ENCODE measurements at places on chromosomes 2 and 18. TPM values are rescaled to one million over a fixed set of nuclear protein-coding genes. Genes with fewer than 3 reads are reported as not detected.

DNA sequence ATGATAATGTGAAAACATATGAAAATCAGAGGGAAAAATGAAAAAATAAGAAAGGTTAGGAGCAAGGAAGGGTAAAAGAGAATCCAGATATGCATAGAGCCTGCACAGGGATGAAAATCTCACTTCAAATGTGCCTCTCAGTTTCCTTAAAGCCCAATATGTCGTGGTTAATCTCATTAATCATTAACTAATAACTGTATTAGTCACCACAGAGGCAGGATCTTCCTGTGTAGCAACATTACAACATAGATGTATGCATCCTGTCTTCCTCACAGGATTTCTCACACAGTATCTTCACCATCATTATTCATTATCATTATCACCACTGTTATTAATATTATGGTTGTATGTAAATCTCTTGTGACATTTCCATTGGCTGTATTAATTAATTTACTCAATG lies 361.2 kb upstream of the SOX11 start:
- DNase-seq: no peak

- no peak for DNase-seq
Measured at GRCh38 chr2:211649331-211649730, 889.3 kb downstream of the ERBB4 start.

The GAL3ST2 gene
- total RNA-seq: not detected

The COL5A2 gene
- total RNA-seq: 21.0 TPM

The GKN1 gene
- total RNA-seq: not detected

DNA sequence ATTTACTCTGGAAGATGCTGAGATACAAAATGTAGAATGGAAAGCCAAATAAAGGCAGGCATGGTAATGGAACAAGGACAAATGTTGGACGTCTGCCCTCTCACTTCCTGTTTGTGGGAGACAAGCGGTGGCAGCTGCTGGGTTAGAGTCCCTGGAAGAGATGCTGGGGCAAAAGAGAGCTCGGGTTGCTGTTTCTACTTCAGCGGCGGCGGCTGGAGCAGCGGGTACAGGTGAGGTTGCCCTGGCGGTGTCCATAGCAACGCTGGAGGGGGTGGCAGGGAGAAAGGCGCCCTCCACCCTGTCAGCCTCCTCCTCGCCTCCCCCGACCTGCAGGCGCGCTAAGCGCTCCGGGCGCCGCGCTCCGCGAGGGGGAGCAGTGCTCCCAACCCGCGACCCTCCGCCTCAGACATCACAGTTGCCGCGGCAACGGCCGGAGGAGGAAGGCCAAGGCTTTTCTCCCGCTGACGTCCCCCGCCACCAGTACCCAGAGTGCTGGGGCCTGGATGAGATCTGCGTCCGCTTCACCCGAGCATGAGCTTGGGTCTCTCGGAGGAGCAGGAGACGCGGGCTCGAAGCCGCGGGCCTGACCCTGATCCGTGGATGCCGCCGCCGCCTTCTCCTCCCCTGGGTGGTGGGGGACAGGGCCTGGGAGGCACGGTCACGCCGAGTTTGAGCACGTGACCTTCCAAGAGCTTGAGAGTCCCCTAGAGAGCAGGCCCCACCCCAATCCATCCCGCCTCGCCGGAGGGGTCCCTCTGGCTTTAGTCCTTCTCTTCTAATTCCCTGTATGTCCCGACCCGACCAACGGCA lies 65.6 kb downstream of the NOL4 start:
- DNase-seq: peak; percentile 20

DNA sequence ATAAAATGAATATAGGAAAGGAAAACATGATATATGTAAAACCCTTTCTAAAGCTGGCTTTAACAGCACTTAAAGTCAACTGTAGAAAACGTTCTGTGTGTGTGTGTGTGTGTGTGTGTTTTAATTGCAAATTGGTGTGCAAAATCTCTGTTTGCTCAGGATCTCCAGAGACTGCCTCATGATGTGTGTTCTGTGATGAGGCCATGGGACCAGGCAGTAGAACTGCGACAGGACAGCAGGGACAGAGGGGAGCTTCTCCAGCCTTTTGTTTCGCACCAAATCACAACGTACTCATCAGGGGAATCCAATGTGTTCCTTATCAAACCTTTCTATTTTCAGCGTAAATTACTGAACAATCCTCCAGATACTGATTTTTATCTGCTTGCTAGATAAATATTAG lies 66.7 kb downstream of the NXPH2 start:
- DNase-seq: no peak

DNA sequence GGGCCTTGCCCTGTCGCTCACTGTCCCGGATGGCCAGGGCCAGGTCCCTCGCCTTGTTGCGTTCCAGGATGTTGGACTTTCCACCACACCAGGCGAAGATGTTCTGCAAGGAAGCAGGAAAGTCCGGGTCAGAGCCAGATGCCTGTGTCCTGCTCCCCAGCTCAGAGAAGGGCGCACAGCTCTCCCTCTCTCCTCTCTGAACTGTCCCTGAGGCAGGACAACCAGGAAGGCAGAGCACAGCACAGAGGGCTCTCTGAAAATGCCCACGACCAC lies 11.0 kb downstream of the CAPG start:
- DNase-seq: no peak

DNA sequence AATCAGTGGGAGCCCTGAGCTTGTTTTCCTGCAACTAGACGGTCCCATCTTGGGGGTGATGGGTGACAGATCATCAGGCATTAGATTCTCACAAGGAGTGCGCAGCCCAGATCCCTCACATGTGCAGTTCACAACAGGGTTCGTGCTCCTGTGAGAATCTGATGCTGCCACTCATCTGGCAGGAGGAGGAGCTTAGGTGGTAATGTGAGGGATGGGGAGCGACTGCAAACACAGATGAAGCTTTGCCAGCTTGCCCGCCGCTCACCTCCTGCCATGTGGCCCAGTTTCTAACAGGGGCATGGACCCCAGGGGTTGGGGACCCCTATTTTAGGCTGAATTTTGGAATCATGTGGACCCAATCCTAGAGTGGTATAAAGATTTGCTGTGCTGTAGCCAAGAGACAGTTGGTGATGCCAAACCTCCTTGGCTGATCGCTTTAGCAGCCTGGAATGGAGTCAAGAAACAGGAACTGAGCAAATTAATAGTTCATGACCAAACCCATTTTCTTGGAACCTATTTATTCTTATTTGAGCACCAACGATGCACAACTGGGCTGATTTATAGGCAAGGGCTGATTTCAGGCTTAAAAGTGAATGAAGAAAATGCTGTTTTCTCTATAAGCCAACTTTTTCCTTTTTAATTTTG lies 25.7 kb downstream of the LPIN1 start:
- DNase-seq: no peak

- no peak for DNase-seq
Measured at GRCh38 chr2:129374452-129374851, 605.0 kb upstream of the RAB6C start.

DNA sequence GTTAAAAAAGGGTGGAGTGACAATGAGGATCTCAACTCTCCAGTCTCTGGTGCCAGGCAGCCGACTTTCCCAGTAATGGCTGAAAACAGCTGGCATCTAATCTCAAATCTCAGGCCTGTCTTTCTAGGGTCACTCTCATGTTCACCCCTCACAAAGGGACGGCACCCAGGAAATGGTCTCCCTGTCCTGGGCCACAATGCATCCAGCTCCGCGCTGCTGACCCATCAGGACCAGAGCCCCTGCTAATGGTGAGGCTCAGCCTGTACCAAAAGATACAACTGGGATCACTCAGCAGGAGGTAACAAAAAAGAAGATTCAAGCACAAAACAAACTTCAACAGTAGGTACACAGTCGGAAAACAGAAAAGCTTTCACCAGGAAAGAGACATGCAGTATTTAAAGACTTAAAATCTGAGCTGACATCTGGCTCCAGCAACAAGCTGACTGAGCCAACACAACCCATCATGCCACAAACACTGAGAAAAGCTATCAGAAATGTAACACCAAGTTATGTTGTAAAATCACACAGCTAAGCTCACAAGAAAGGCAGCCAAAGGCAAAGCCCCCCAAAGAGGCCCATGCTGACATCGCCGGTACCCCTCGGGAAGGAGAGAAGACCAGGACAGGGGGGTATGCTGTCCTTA lies 13.6 kb upstream of the KIDINS220 start:
- DNase-seq: no peak

DNA sequence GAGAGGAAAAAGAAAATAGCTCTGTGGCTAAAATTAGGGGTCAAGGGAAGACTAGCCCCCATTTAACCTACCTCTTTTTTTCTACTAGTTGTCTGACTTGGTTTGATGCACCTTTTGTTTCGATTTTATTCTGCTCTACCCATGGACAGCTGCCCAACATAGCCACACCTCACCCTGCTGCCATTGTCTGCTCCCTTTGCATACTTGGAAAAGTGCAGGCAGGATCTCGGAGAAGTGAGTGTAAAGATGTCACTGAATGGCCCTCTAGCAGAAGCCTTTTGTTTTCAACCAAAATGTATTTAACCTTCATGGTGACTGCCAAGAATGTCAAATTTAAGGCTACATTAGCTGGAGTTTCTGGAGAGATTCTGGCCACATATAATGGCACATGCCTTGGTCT lies 62.9 kb downstream of the SETBP1 start:
- no peak for DNase-seq

DNA sequence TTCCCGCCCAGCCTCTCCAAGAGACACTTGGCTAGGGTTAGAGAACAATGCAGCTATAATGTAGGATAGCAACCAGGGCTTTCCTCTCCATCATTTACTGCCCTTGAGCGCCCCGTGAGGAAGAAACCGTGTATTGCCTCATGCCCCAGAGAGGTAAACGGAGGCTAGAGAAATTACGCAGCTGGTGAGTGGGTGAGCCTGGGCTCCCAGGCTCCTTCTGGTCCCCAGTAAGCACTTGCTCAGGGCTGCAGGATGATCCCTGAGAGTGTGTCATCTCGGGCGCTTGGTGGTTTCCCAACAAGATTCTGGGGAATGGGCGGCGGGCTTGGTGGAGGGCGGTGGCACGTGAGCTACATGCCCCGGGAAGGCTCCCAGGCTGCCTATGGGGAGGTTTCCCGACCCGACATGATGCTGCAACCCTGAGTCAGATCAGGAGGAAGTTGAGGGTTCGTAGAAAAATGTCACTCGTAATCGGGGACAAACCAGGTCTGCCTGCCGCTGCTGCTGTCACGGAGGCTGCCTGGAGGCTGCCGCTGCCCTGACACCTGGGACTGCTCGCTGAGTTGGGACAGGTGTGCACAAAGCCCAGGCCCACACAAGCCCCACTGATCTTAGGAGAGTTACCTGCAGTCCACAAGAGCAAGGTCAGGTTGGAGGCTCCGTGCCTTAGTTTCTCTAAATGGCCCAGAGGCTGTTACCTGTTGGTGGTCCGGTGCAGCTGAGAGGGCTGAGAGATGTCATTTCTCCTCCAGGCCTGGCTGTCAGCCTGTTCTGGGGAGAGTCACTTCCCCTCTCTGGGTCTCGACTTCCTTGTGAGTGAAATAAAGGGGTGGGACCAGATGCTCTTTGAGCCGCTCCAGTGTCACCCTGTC lies at the start of gene GPR55:
TSS of gene GPR55 (minus strand) at position 773 of the 872 bp plus-strand sequence. CDS start 14,280 bp downstream, outside the sequence.
- DNase-seq: no peak

GRCh38 chr2:149169656-149170055 lies 131.2 kb downstream of the LYPD6B start:
- DNase-seq: no peak

DNA sequence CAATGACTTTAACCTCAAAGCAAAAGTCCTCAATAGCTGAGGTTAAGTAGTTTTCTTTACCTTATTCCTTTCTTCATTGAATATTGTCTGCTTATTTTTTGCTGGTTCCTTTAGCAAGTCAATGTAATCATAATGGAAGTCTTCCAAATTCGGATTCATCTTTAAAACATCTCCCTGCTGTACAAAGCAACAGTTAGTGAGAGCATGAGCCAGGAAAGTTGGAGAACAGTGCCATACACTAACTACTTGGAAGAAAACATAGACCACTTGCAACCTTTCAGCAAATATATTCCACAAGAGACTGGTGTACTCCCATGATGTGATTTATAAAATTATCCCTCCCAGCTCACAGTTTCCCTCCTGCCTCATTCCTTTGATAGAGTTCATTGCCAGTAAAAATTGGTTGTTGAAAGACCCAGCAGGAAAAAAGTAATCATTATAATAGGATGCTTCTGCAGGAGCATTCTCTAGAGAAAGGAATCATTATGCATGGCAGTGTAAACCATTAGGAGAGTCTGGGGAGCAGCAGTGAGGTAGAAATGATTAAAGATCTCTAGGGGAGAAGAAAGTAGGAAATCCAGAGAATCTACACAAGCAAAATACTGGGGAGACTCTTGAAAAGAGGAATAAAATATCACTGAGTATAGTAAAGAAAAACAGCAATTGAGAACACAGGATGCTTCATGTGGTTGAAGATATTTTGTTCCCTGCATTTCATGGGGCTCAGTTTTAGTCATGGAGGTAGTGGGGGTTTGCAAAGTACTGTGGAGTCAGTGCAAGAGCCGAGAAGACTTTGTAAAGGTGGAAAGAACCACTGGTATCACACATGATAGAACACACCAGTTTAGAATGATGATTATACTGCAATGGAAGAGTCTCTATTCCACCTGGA lies 38.6 kb upstream of the TTN start:
- DNase-seq: no peak

DNA sequence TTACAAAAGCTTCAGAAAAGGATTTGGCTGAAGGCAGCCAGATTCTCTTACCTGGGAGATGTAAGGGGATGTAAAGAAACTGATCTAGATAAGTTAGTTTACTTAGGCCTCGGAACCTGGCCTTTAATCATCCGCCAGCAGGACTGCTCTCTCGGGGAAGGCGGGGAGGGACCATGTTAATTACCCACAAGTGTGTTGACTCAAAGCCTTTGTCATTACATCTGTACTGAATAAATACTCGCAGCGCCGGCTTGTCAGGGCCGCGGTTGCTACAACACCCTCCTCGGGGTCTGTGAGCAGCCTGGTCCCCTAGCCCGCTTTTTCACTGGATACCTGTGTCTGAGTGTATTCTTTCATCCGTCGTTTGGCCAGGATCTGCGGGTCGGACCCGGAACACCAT lies 6.7 kb downstream of the CHMP3 start:
- DNase-seq: no peak

The IL18RAP gene
- total RNA-seq: 1.1 TPM

DNA sequence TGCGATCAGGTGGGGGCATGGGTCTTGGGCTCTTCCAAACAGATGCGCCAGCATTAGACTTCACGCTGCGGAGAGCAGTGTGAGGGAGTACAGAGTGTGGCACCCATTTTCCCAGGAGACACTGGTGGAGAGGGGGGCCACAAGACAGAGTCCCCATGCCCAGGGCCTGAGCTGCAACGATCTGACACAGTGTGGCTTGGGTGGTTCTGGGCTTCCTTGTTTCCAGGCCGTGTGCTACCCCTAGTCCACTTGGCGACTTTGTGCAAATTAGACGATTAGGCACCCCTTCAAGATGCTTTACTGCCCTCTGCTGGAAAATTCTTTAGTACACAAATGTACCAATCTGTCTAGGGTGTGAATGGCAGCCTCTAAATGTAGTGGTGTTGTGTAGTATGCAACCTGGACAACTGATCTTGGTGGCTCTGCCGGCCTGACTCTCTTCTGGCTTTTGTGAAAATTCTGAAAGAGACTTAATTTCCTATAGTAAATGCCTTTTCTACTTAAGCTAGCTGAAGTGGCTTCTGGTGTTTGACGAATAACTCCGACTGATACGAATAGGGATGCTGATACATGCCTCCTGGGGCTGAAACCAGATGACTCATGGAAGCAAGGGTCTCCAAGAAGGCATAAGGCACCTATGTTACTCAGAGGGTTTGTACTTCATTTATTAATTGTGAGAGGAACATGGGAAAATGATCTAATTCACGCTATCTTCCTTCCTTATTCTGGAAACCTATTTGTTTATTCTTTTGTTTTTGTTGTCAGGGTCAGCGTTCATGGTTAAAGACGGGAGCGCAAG lies 92.3 kb upstream of the SMAD2 start:
- no peak for DNase-seq
